ENCODE measurements at places on chromosomes 4 and X.

- no peak for DNase-seq
Observed at GRCh38 chr4:176752191-176752749, 40.5 kb downstream of the VEGFC start.

- DNase-seq: no peak
Observed at GRCh38 chr4:93029769-93030168, 726.0 kb downstream of the GRID2 start.

DNA sequence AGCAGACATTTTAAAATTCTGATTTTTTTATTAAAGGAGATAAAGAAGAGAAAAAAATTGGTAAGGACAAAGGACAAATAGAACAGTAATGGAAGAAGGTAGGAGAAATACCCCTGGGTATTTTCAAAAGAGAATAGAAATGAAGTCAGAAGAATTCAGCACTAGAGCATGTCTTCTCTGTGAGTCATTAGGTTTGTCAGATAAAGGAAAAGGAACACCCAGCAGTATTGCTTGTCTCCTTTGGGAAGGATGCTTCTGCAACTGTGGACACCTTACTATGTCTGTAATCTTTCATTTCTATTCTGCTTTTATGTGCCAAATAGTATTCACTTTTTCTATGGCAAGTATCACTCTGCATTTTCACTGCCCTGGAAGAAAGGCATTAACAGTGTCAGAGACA lies 24.0 kb upstream of the PCDH7 start:
- no peak for DNase-seq

GRCh38 chr4:34281826-34282225 lies 1962.5 kb downstream of the ARAP2 start:
- DNase-seq: no peak

- DNase-seq: no peak
Observed at GRCh38 chr4:167397586-167397985, 163.3 kb upstream of the SPOCK3 start.

DNA sequence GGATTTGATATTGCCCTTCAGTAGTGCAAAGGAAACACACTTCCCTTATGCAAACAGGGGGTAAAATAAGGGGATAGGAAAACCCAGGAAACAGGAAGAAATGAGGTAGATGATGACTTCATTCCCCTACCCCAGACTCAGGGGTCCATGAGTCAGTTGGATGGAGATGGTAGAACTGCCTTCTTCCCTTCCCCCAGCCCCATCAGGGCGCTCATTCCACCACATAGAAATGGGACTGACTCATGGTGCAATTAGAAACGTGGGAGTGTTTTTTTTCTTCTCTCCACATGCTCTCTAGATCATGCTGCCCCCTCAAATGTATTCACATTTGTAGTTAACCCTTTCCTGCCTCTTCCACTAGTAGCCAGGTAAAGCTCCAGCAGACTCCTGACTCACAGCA lies 23.1 kb upstream of the ARMCX2 start:
- no peak for DNase-seq

DNA sequence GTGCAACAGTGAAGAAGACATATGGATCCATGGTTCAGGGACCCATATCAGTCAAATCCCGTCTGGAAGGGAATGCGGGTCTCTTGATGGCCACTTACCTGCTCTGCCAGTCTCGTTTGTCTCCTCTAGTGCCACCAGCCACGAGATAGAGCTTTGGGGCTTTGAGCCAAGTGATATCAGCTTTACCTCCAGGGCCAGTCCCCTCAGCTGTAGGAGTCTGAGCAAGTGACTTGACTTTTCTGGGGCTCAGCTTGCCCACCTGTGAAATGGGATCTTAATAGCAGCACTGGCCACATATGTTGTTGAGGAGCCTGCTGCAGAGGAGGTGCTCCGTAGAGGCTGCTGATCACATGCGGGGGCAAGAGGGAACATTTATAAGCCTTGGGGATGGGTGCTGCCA lies 1.2 kb downstream of the SLC2A9 start:
- no peak for DNase-seq

- DNase-seq: no peak
Observed at GRCh38 chr4:11416071-11416766, 12.5 kb downstream of the HS3ST1 start.

GRCh38 chrX:71198066-71198465 lies 25.0 kb upstream of the GJB1 start:
- no peak for DNase-seq

DNA sequence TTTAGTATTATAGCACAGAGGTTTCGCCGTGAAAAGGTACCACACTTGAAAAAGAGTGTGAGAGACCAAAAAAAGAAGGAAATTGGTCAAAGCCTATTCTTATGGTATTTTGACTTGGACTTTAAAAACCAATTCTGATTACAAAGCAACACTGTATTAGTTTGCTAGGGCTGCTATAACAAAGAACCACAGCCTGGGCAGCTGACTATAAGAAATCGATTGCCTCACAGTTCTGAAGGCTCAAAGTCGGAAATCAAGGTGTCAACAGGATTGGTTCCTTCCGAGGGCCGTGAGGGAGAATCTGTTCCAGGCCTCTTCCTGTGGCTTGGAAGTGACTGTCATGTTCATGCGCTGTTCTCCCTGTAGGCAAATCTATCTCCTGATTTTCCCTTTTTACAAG lies 17.9 kb downstream of the DAPP1 start:
- DNase-seq: no peak

GRCh38 chrX:40108959-40109287 lies 11.2 kb upstream of the BCOR start:
- no peak for DNase-seq

DNA sequence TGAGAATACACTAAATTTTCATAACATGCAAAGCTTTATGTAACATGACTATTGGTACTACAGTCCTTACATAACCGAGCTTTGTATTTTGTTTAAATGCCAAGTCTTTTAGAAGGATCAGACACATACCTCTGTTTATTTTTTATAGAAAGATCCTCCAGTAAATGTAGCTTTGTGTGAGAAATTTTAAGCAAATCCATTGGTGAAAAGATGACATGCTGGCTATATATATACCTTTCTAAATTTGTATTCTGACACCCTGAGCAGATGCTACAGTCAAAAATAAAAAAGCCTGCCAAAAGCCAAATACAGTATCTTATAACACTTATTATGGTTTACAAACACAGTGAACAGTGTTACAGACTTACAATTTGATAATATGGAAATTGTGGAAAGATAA lies at the start of gene YIPF7:
Gene YIPF7, minus strand, starts transcription at position 201 of the 400 bp plus-strand sequence. CDS start 1,525 bp downstream, outside the sequence.
- DNase-seq: no peak

DNA sequence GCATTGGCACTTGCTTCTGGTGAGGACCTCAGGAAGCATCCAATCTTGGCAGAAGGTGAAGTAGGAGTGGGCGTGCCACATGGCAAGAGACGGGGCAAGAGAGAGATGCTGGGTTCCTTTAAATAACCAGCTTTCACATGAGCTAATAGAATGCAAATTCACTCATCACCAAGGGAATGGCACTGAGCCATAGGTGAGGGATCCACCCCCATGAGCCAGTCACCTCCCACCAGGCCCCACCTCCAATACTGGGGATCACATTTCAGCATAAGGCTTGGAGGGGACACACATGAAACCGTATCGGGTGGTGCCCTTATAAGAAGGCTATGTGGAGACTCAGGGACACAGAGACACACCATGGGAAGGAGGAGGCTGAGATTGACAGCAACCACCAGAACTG lies 140.0 kb upstream of the MSX1 start:
- DNase-seq: no peak

DNA sequence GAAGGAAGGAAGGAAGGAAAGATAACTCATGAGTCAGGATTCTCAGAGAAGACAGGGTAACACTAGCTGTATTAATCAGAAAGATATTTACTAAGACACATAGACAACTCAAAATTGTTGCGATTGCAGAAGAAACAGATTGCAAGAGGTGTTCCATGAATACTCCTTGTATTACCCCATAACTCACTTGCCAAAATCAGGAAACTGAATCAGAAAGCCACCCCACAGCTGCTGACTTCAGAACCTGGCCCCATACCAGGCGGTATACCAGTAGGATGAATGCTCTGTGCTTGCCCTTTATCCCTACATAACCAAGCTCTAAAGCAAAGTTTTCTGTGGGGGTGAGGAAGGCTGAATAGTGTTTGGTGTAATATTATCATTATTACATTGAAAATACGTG lies 468.5 kb downstream of the IQCM start:
- no peak for DNase-seq

GRCh38 chr4:6175426-6175825 lies 24.9 kb downstream of the JAKMIP1 start:
- no peak for DNase-seq

DNA sequence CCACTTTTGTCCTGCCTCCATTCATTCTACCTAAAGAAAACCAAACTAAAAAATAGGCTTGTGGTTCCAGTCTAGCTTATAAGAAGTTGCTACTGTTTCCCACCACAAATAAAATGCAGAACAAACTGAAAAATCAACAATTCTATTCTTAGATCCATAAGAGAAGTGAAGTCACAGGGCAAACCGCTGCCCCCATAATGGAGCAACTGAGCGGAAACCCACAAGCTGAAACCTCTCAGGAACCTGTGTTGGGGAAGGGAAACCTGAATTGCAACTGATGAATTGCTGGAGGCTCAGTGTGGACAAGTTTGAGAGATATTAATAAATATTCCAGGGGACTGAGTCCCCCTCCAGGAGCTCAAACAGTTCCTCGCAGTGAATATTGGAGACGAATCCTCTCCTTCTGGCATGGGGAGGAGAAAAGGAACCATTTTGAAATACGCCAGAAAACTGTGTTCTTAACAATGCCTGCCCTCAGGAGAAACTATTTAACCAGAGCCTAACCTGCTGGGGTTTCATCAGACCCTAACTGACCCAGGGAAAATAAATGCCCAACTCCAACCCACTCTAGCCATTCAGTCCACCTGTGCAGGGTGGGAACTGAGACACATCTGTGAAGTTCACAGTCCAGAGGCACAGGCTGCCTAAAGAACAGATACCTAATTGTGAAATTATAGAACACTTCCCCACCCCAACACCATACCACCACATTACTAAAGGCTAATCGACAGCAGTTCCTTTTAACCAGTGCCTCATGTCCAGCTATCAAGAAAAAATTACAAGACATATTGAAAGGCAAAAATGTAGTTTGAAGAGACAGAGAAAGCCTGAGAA lies 22.8 kb upstream of the SH3RF1 start:
- DNase-seq: no peak

Data from HS-5 (cell line).